ENCODE measurements at places on chromosomes 12 and 14.

- no peak for DNase-seq
These were observed 18.4 kb downstream of the DAAM1 start for GRCh38 chr14:59206892-59207291.

DNA sequence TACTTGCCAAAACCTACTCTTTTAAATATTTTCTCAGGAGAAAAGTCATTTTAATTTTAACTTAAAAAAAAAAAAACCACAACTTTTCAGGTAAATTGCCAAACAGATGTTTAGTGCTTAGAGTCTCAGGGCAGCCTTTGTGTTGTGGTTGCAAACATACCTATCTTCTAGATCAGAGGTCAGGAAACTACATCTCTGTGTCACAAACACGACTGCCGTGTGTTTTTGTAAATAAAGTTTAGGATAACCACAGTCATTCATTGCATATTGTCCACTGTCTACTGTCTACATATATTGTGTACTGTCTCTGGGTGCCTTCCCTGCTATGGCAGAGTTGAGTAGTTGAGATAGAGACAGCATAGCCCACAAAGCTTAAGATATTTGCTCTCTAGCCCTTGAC lies 48.9 kb downstream of the DYRK2 start:
- no peak for DNase-seq

DNA sequence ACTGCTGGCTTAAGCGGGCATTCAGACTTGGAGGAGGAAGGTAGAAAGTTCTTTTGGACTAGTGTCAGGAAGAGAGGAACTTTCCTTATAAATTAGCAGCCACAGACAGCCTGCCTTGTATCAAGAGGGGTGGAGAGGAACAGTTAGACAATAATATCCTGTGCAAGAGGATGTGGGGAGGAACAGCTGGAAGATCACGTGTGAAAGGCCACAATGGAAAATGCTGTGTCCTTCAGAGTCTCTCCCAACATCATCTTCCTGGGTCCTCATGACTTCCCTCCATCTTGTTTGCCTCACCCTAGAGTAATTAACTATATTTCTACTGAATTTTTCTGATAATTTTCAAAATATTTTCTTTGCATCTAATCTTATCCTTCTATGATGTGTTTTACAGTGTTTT lies 117.4 kb downstream of the MGAT4C start:
- no peak for DNase-seq

- DNase-seq, result no peak
These were observed 153.1 kb downstream of the HMGA2 start for GRCh38 chr12:65977384-65977783.

GRCh38 chr12:123393747-123394146 lies 9.8 kb downstream of the KMT5A start:
- no peak for DNase-seq

DNA sequence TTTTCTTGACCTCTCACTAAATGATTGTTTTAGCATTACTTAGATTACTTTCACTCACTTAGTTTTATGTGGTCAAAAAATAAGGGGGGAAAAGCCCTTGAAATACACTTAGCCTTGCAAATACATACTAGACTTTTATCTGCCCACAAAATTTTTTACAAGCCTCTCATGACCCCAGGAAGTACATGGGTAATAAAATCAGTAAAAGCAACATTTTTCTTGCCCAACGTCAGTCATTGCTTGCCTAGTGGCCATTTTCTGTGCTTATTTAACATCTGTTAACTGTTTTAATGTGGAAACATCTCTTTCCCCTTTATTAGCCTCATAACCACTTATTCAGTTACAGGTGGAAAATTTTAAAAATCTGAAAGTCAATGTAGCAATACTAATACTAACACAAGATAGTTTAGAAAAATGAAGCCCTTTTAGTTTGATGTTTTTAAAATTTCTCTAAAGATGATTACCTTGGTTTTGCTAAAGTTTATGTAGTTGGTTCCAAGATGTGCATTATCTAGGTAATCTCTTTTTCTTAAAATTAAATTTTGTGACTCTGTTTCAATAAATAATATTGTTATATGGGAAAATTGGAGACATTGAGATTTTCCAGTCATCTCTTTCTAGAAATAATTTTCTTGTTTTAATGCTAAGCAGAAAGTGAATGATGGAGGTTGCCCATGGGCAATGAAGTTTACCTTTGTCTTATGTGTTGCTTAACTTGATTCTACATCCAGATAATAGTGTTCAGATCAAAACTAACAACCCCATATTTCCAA lies 175.5 kb downstream of the TMTC2 start:
- no peak for DNase-seq

GRCh38 chr12:92094751-92095161 lies 50.9 kb downstream of the BTG1 start:
- DNase-seq, result no peak

- no peak for DNase-seq
These were observed 6.7 kb downstream of the MVK start for GRCh38 chr12:109580272-109580671.

DNA sequence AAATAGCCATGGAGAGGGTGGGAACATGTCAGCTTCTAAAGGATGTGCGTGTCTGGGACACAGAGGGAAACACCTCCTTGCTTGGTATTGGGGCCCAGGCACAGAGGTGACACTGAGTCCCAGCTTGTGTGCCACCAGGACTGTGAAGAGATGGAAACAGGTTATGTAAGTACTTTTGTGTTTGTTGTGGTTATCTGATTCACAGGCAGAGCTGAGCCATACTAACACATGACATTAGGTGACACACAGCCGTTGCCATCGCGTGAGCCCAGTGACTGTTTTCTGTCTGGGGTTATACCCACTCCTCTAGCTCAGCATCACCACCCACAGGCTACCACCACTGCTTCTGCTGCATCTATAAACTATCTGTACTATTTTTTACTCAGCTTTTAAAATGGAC lies 12.1 kb upstream of the FLVCR2 start:
- no peak for DNase-seq

DNA sequence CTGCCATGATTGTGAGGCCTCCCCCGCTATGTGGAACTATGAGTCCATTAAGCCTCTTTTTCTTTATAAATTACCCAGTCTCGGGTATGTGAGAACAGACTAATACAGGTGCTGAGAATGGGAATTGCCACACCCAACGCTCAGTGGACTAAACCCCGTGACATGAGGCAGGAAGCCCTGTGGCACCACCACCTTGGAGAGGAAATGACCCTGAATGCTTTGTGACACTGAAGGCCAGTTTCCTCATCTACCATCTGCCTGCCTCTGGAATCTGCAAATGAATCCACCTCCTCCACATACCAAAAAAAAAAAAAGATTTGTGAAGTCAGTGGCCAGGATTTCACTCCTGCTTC lies 41.6 kb downstream of the NT5DC3 start:
- no peak for DNase-seq

GRCh38 chr12:16610743-16611142 lies 4.8 kb upstream of the LMO3 start:
- no peak for DNase-seq

DNA sequence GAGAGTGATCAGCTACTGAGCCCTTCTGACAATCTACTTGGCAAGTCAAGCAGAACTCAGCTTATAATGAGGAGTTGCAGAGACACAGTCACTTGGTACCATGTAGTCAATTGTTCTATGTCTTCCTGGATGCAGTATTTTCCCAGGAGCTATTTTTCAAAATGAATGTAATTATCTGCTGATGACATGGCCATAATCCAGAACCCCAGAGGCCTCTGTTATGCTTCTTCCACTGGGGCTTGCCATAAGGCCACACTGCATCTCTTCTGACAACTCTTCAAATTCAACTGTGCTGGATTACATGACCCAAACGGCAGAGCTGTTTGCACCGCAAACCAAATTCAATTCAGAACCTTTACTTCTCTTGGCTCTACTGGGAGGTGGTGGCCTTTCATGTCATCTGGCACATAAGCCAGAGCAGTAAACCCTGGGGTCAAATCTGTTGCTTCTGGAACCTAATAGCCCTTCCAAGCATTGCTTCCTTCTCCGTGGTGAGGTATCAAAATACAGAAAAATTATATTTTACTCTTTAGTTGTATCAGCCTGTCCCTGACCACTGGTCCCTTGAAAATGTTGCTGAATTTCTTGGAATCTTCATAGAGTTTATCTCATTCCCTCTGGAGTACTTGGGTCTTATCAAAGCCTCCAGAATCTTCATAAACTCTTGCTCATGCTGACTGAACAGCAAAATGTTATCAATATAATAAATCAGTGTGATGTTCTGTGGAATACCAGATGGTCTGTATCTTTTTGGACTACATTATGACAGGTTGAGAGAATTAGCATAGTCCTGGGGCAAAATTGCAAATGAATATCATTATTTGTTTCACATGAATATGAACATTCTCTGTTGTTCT lies 79.4 kb upstream of the DCN start:
- no peak for DNase-seq

GRCh38 chr12:94761559-94761958 lies 111.2 kb upstream of the TMCC3 start:
- no peak for DNase-seq

DNA sequence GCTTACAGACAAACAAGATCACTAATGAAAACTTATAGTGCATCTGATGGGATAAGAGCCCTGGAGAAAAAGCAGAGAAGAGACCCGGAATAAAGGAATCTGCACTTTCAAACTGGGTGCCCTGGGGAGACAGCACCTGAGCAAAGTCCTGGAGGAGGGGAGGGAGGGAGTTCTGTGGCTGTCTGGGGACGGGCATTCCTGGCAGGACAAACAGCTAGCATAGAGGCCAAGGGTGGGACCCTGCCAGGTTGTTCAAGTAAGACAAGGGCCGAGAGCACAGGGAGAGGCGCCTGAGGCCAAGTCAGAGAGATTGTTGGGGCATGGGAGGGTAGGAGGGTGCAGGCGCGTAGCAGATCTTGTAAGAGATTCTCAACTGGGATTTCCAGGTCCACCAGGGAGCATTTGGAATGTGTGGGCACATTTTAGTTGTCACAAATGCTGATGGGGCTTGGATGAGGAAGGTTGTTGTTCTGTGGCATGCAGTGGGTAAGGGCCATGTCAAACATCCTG lies 14.2 kb downstream of the IQSEC3 start:
- DNase-seq, result no peak

GRCh38 chr14:99475179-99475578 lies 5.5 kb downstream of the SETD3 start:
- no peak for DNase-seq

DNA sequence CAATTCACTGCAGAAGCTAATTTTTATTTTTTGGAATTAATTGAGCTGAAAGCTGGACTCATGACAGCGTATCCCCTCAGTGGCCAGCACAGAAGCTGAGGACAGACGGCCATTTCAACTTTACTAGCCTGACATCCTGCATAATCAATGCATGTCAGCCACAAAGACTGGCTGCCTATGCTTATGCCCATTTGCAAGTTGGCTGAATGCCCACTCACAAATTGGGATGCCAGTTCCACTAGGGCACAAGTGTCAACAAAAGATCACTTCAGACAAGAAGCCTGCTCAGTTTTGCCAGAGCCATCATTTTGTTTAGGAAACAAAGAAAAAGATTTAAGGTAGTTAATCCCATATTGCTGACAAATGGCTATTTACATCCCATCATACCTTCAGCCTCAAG lies 417.6 kb downstream of the NOVA1 start:
- DNase-seq, result no peak

DNA sequence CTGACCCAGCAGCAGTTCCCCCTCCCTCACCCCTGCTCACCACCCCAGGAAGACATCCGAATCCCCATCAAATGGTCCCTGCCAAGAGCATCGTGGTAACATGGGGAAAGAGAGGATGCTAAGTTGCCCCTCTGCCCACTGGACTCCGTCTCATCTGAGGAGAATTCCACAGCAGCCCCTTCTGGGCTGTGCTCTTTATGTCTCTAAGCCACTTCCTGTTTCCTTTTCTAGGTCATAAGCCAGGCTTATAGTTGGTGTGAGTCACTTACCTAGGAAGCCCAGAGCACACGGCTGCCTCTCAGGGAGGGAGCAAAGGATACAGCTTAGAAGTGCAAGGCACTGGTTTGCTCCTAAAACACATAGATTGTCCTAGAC lies 76.0 kb downstream of the VCPKMT start:
- no peak for DNase-seq

DNA sequence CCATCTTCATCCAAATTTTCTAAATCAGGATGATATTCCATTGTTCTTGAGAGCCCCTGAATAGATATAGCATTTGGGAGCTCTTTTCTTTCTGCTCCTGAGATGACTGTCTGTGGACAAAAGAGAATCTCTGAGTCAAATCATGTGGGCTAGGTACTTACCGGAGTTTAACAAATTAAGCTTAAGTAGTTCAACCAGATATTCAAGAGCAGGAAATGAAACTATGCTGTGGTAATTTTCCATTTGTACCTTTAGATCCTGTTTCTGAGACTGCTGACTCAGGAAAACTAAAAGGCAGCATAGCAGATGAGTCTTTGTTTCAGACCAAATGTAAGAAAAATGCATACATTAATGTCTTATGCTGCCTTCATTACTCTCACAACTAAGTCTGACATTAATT lies at the start of gene CLEC7A:
CLEC7A (minus strand) TSS at position 158 of the 400 bp plus-strand sequence; CDS start at position 41, 117 bp downstream.
- DNase-seq, result no peak
